Hypothalamus (tissue), 51 donors: ENCODE measurements at places on chromosomes 13 and 19.
A peak's percentile ranks its signal among the peaks of the same experiment; 100 is the strongest.

DNA sequence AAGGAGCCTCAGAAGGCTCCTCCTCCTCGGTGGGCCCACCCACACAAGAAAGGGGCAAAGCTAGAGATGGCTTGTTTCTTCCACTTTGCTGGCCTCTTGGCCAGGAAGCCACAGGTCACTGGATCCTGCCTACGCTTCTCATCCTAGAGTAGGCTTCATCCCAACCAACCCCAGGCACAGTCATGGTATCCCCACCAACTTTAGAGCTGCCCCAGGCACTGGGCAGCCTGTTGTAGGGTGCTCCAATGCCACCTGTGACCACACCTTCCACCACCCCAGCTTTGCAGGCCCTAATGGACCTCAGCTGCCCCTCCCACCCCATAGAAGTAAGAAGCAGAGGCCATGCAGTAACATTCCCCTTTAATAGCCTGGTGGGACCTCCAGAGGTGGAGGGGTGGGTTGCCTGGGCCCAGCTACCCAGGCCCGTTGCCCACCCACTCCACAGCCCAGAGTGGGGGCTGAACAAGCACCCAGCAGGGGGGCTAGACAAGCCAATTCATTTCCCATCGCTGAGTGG is 522 bp upstream of the CHMP2A start:
- DNase-seq, result no peak

GRCh38 chr13:90545070-90545840 is 802.2 kb upstream of the MIR17HG start:
- DNase-seq, result no peak

GRCh38 chr19:39138221-39139211 is 12.9 kb downstream of the PAK4 start:
- DNase-seq, result no peak

DNA sequence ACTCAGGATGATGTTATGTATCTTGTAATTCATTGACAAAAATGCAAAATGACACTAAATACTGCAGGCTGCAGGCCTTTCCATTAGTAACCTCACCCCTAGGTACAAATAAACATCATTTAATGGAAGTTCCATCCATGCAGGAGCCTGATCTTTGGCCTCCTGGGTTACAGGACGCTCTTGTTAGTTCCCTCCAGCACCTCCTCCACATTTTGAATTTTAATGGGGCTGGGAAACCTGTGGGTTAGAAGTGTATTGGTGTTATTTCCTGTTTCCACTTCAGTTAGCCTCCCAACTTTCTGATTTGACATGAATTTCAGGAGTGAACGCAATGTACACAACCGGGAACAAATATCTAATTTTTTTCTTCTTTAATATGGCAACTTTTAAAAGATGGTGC is 237.1 kb upstream of the ARGLU1 start:
- DNase-seq, result no peak

- no peak for DNase-seq
Measured at GRCh38 chr19:6260376-6260775, 19.4 kb downstream of the MLLT1 start.

DNA sequence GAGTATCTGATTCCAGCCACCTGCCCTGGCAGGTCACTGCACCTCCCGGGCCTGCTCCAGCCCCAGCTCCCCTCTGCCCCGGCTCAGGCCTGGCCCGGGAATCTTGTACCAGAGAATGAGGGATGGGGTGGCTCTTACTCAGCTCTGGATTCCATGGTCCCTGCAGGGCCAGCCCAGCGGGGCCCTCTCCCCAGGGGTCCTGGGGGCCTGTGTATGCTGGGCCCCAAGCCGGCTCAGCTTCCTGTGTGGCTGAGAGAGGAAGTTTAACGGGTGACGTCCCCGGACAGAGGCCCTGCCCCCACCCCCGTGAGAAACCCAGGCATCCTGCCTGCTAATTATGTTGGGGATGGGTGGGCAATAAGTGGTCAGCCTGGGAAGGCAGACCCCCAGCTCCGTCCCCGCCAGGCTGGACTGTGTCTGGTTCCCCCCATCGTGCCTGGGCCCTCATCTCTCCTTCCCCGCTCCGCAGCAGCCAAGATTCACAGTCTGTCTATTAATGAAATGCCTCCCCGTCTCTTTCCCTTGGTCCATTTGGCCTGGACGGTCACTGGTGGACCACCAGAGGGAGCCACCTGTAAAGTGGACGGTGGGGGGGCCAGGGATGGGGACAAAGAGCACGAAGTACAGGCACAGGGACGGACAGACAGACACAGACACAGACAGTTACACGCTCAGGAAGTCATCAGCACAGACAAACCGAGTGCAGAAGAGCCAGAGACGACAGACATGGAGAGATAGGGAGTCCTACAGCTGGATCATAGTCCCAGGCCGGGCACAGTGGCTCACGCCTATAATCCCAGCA is at the start of gene DENND1C:
Gene DENND1C, minus strand, starts transcription at position 247 of the 802 bp plus-strand sequence. Its CDS starts 92 bp downstream, at position 155.
- DNase-seq, result no peak

DNA sequence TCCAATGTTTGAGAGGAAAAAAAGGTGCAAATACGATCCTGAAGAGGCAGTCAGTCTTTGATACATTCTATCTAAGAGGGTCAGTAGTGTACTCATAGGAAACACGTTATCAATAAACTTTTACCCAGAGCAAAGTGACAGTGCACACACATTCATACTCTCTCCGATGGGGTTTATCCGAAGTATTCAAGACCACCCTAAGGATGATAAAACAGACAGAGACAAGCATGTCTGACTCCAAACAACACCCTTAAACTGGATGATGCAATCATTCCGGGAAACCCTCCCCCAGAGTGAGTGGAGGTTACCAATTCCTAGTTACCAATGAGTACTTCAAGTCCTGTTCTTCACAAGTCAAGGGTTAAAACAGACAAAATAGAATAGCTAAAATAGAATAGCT is 79.1 kb downstream of the DNAJC3 start:
- DNase-seq, result no peak

DNA sequence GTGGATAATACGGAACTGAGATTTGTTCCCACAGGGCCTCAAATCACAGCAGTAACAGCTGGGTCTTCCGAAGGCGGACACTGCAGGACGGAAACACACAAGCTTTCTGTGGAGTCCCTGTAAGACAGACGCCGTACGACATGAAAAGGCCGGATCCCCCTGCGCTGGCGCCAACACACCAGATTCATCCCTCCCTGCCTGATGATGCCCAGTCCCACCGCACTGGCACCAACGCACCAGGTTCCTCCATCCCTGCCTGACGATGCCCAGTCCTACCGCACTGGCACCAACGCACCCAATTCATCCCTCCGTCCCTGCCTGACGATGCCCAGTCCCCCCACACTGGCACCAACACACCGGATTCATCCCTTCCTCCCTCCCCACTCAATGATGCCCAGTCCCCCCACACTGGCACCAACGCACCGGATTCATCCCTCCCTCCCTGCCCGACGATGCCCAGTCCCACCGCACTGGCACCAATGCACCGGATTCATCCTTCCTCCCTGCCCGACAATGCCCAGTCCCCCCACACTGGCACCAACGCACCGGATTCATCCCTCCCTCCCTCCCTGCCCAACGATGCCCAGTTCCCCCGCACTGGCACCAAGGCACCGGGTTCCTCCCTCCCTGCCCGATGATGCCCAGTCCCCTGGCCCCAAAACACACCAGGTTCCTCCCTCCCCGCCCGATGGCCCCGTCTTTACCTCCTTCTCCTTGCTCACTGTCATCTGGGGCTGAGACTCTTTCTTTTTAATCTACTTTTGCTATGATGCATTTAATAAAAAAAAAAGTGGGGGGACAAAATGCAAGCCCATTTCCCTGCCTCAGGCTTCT is 55.1 kb downstream of the RASA3 start:
- DNase-seq, result no peak

GRCh38 chr13:38398711-38399493 is 49.3 kb downstream of the UFM1 start:
- no peak for DNase-seq

GRCh38 chr13:112143046-112143752 is 76.2 kb downstream of the SOX1 start:
- DNase-seq, result no peak

GRCh38 chr19:45123440-45123850 is 30.5 kb downstream of the PPP1R37 start:
- DNase-seq, result no peak

GRCh38 chr19:48926909-48927308 is 6.6 kb upstream of the DHDH start:
- DNase-seq, result no peak

DNA sequence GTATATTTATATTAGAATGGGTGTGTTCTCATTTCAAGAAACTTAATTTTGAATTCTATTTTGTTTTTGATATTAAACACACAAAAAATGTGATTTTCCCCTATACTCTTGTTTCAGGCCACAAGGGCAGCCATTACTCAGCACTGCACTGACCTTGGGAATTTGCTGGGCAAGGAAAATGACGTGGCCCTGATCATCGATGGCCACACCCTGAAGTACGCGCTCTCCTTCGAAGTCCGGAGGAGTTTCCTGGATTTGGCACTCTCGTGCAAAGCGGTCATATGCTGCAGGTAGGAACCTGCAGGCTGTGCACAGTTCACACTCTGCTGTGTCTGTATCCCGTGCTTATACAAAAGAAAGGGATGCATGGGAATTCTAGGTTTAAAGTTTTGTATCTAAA is 327.3 kb downstream of the ATP8A2 start:
- DNase-seq, result no peak

- DNase-seq, result no peak
Measured at GRCh38 chr13:33665626-33666175, 152.2 kb upstream of the RFC3 start.

- no peak for DNase-seq
Measured at GRCh38 chr19:1097810-1098176, 2.6 kb upstream of the POLR2E start.

GRCh38 chr19:36605101-36605876 is at the start of gene ZNF382:
ZNF382 (plus strand) TSS chr19:36605313; CDS start chr19:36609915, 4,602 bp downstream.
- DNase-seq, result peak; percentile 73

GRCh38 chr13:91166714-91167511 is 180.6 kb upstream of the MIR17HG start:
- DNase-seq, result no peak

DNA sequence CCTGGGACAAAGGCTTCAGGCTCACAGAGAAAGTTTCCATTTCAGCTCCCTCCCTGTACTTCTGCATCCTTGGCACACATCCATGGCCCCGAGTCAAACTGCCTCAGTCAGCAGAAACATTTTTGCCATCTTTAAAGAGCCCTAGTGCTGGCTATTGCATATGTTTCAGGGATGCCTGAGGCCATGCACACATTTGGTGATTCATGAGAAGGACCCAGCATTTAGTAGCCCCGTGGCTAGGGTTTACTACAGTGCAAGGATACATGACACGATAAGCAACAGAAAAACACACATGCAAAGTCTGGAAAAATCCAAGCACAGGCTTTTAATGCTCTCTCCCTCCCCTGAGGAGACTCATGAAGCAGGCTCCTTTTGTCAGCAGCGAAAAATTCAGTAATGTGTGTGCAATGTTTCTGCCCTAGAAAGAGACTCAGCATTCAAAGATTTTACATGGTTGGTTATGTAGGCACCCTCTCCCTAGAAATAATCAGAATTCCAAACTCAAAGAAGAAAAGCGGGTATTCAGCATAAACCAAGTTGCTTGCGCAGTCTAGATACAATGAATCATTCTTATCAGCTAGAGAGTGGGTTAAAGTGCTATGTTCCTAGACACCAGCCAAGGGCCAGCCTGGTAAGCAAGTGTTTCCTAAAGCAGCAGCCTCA is 17.6 kb downstream of the ACOD1 start:
- DNase-seq, result no peak

GRCh38 chr19:55679343-55680257 is 4.6 kb downstream of the EPN1 start:
- peak; percentile 26 for DNase-seq

- no peak for DNase-seq
Measured at GRCh38 chr13:32010136-32010535, 21.4 kb upstream of the FRY start.

DNA sequence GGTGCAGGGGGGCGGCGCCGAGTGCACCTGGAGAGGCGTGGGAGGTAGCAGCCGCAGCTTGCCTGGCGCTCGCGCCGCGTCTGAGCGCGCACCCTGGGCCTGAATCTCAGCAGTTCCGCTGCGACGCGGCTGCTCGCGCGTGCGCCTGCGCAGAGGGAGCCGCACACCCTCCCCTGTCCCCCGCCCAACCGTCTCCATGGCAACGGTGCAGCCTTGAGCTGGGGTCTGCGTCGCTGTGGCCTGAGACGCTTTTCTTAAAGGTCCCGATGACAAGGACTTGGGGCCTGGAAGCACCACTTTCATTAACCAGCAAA is at the start of gene PNMA8B:
Gene PNMA8B, minus strand, starts transcription at position 82 of the 314 bp plus-strand sequence. CDS start 402 bp downstream, outside the sequence.
- DNase-seq, result peak; percentile 76

GRCh38 chr13:83881917-83882605 is at the start of gene SLITRK1:
SLITRK1 (minus strand) TSS chr13:83882474; CDS start chr13:83881507, 967 bp downstream.
- peak; percentile 61 for DNase-seq

GRCh38 chr19:10052602-10053360 is 33.3 kb upstream of the SHFL start:
- no peak for DNase-seq

- DNase-seq, result no peak
Measured at GRCh38 chr19:6639439-6639838, 30.5 kb downstream of the TNFSF14 start.

DNA sequence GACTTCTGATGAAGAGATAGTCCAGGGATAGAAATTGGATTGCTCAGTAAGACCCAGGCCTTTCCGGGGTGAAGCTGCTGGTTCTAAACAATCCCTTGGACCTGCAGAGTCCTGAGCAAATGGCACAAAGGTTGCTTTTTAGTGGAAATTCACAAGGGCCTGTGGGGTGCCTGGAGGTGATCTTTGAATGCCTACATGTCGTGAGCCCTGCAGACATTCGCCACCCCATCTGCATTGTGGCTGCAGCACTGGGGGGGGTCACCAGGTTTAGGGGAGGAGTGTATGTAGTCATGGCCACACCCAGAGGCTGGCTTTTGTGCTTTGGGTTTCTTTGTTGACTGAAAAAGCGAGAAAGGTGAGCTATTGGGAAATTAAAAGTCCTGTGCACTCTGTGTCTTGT is 41.4 kb downstream of the SLC7A9 start:
- DNase-seq, result no peak

DNA sequence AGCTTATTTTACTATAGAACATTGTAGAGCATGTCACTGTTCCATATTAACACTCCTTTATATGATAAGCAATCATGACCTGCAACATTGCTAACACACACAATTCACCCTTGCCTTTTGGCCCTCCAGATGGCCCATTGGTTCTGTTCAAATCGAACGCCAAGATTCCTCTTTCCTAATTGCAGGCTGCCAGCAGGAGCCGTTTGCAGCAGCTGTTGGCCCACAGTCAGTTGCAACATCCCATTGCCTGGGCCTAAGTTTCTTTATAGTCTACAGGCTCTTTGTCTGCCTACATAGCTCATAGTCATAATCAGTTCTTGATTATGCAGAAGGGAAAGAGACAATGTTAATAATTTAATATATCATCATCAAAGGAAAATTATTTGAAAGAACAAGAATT is 37.6 kb downstream of the KCTD12 start:
- DNase-seq, result no peak
